ENCODE measurements at places on chromosomes 16 and 17. TPM values are rescaled to one million over a fixed set of nuclear protein-coding genes. Genes with fewer than 3 reads are reported as not detected.

DNA sequence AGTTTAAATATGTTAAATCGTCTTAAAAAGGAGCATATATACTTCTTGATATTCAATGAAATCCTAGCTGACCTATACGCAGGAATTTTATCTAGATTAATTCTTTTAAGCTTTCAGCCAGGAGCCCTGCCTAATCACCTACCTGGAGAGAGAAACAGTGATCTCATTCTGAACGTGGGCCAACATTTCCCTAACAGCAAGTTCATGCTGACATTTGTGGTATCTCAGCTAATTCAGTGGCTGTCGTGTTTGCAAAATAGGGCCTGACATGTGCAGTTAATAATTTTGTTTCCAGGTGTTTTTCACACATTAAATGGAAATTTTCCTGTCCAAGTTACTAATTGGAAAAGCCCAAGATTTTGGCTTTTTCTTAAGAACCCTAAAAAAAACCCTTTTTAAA, 17.4 kb downstream of the KRT24 start:
- DNase-seq, result no peak

Gene ITGAX
- total RNA-seq, result 9.6 TPM

Gene MYH1
- 0.05 TPM for total RNA-seq

GRCh38 chr16:4882633-4883285, 35.5 kb downstream of the UBN1 start:
- no peak for DNase-seq

GRCh38 chr17:38735161-38735997, 5.2 kb downstream of the CISD3 start:
- peak; percentile 70 for DNase-seq

DNA sequence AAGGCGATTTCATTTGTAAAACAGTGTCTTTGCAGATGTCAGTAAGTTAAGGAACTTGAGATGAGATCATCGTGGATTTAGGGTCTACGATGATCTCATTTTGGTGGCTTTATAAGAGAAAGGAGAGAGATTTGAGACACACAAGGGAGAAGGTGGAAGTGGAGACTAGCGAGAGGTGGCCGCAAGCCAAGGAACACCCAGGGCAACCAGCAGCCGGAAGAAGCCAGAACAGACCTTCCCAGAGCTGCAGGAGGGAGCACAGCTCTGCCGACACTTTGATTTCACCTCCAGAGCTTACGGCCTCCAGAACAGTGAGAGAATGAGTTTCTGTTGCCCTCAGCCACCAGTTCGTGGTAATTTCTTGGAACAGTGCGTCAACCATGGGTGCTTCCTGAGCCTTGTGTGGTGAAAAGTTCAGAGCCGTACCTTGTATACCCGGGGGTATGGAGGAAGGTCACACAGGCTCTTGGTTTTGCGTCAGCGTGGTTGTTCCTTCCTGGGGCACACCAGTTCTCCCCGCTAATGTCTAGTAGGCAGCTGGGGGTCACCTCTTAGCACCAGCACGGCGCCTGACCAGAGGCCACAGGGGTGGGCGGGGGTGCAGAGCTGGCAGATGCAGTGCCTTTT, 12.9 kb upstream of the SEC14L1 start:
- DNase-seq, result peak; percentile 58

- DNase-seq, result no peak
These were observed 6.2 kb upstream of the CPSF4L start for GRCh38 chr17:73267648-73268537.

DNA sequence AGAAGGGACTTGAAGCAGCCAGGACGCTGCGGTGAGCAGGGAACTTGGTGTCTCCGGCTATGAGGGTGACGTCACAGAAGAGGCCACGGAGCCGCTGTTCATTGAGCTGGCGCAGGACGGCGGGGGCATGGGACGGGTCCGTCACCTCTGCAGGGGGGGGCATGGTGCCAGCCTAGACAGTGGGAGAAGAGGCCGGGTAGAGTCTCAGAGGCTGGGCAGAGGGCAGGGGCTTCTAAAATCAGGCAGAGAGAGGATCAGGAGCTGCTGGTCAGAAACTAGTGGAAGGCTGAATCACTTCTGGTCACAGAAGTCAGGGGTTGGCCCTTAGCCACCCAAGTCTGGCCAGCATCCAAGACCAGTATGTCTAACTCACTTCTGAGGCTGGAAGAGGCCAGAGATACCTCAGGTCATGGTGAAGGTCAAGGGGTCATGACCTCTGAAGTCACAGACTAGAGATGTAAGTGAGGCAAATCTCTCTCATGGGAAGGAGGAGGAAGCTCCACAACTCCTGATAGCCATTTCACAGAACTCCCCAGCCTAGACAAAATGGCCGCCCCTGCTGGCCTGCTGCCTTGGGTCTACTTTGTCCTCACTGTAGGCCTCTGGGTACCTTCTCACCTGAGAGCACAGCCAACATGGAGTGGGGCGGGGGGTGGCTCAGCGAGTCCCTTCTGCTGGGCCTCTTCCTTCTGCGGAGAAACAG, 12.6 kb downstream of the ZBTB4 start:
- DNase-seq, result peak; percentile 68

Gene ADAP2
- total RNA-seq, result 8.5 TPM

DNA sequence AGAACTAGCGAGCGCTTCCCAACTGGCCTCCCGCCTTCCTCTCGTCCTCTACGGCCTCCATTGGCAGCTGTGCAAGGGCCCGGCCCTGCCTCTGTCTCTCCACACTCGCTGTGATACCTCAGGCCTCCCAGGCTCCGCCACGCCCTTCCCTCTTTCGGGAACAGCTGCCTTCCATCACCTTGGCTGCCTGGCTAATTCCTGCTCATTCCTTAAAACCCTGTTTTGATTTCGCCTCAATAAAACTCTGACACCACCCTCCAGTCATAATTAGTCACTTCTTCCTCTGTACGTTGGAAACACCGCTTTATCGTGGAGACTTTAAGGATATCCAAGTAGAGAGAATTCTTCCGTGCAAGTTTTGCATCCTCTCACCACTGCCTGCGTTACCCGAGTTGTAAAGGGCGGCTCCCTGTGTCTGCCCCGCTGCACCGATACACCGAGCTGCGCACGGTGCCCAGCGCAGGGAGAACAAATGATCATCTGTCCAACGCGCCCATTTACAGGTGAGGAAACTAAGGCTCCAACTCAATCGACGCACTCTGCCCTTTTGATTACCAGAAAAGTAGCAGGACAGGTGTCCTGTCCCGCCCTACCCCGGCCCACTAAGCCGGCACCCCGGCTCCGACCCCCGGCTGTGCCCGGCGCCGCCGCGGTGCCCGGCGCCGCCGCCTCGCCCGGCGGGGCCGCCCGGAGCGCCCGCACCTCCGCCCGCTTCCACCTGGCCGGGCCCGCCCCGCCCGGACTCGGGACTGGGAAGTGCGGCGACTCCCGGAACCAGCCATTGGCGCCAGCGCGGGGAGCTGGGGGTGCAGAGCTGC, 139.7 kb downstream of the SEC14L1 start:
- DNase-seq, result no peak

DNA sequence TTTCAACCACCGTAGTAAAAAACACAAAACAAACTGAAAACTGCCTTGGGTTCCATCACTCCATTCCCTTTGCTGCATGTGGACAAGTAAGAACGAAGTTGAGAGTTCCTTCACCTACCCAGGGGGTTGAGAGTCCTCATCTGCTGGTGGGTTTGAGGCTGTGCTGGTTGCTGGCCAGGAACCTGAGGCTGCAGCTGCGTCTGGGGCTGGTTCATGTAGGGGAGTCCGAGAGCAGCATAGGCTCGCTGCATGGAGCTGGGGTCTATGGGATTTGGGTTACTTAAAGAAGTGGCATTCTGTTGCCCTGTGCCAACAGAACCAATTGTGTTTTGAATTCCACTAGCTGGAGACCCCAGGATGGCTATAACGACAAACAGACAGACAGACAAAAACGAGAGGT, 65.2 kb upstream of the TRAP1 start:
- no peak for DNase-seq

DNA sequence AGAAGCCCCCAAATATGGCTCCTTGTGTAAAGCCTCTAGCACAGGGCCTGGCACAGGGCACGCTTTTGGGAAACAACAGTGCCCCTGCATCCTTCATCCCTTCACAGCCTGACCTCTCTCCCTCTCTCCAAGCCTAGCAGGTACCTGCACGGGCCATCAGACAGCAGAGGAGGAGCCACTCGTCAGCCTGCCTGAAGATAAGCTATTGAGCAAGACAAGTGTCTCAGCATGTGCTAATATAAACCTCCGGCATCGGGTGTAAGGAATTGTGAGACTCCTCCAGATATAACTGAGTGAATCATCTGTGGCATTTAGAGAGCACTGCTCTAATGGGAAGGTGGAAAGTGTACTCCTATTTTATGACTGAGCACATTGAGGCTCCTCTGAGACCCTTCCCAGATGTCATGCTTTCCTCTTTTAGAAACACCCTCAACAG, 38.3 kb downstream of the TBX4 start:
- no peak for DNase-seq
